ENCODE measurements at places on chromosomes 16 and 17.

DNA sequence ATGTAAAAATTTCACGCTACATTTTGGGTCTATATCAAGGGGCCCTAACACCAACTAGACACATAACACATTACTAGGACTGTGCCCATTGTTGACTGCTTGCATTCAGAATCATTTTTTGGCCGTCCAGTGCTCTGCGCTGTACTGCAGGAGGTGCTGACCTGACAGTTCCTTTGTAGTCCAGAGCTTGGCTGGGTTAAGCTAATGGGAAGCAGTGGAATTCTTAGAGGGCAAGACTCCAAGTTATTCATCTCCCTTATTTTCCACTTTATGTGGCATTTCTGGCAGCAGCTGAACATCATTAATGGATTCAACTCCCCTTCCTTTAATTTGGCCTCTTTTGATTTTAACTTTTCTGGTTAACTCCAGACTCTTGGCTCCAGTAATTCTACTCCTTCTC, 351.7 kb downstream of the CDH8 start:
- DNase-seq, result no peak

GRCh38 chr17:8189041-8189710, 804 bp downstream of the BORCS6 start:
- no peak for DNase-seq

DNA sequence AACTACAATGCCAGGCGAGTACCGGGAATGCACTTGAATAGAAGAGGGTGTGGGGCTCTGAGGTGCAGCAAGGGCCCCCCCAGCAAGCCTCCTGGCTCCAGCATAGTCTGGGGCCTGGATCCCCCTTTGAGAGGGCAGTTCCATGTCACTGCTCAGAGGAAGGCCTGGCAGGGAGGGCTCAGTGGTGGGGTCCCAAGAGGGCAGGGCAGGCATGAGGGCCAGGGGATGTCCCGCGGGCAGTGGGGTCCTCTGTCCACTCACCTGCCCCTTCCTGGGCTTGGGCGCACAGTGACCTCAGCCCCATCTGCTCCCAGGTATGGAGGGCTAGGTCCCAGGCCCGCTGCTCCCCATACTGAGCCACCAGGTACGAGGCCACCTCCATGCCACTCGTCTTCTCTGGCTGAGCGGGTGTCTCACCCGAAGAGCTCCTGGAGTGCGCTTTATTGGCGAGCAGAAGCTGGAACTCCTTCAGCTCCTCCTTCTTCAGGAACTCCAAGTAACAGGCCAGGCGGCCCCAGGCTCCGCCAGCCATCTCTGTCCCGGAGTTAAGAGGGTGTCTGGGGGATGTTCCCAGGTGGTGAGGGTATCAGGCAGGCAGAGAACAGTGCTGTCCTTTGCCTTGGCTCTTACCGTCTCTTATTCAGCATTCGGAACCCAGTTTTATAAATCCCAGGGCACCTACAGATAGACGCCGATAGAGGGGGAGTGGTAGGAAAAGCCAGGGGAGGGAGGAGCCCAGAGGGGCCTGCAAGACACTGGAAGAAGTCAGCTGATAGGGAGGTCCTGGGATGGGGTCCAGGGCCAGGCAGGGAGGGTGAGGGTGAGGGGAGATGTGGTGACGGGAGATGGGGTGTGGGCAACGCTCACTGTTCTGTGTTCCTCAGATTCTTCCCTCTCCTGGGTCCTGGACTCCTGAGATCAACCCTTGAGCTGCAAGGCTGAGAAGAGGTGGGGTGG, 605 bp downstream of the NLRP1 start:
- no peak for DNase-seq

GRCh38 chr17:28807925-28808634, 34.5 kb downstream of the FAM222B start:
- peak; percentile 67 for DNase-seq

GRCh38 chr17:75830164-75831031, 13.8 kb downstream of the UNC13D start:
- DNase-seq, result no peak

- no peak for DNase-seq
Observed at GRCh38 chr16:72112452-72112792, 18.8 kb downstream of the DHX38 start.

DNA sequence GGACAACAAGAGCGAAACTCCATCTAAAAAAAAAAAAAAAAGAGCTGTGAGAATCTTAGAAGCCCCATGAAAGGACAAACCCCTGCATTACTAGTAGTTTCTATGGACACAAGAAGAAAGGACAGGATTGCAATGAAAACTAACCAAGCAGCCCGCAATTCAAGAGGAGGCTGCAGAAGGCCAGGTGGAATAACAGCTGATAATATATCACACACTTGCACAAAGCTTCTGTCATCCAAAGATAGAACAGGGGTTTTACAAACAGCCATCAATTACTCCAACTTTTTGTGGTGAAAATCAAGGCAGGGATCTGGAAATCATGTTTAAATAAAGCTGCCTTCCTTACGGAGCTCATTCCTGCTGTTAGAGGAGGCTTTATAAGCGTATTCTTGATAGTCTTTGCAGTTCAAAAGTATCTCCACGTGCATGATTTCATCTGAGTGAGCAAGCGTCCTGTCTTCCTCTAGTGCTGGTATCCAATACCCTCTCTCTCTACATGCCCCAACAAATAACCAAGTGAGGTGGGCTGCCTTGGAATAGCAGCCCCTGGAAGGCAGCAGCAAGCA, 23.1 kb upstream of the TMEM94 start:
- DNase-seq, result no peak

- no peak for DNase-seq
Observed at GRCh38 chr17:16880843-16881230, 91.1 kb downstream of the TNFRSF13B start.

GRCh38 chr17:28537219-28537610, 15.2 kb downstream of the UNC119 start:
- no peak for DNase-seq

DNA sequence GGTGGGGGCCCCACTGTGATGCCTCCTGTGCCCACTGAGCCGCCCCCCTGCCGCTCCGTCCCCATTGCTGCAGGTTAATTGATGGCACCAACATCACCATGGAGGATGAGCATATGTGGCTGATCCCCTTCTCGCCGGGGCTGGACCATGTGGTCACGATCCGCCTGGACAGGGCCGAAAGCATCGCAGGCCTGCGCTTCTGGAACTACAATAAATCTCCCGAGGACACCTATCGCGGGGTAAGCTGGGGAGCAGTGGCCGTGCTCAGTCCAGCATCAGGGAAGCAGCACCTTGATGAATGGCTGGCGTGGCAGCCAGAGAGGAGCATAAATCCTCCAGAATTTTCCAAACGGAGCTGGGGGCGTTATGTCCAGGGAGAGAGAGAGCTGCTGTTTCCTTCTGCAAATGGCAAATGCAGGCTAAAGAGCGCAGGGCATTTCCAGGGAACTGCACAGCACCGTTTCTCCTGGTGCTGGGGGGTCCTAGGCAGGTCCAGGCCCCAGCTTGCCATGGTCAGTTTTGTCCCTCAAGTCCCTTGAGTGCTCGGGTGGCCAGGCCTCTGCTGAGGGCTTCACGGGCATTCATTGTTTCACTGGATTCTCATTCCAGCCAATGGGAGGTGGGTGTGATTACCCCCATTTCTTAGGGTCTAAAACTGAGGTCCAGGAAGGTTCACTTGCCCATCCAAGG, 216.4 kb downstream of the KATNIP start:
- DNase-seq, result no peak

DNA sequence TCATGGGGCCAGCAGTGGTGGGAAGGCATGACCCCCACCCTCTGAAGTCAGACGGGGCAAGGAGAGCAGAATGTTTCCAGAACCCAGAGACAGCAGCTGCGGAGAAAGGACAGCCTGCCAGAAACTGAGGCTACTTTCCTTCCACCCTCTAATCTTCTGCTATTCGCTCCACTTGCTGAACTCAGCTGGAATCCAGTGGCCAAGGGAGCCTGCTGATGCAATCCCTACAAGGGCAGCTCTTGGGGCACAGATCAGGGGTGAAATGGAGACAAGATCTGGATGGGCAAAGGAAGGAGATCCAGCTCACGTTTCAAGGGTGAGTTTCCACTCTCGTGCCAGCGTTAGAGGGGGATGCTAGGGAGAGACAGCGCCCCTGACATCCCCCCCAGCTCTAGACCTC, 479.1 kb downstream of the SLC39A11 start:
- peak; percentile 77 for DNase-seq

- DNase-seq, result no peak
Observed at GRCh38 chr16:58461056-58461455, 38.9 kb upstream of the NDRG4 start.

DNA sequence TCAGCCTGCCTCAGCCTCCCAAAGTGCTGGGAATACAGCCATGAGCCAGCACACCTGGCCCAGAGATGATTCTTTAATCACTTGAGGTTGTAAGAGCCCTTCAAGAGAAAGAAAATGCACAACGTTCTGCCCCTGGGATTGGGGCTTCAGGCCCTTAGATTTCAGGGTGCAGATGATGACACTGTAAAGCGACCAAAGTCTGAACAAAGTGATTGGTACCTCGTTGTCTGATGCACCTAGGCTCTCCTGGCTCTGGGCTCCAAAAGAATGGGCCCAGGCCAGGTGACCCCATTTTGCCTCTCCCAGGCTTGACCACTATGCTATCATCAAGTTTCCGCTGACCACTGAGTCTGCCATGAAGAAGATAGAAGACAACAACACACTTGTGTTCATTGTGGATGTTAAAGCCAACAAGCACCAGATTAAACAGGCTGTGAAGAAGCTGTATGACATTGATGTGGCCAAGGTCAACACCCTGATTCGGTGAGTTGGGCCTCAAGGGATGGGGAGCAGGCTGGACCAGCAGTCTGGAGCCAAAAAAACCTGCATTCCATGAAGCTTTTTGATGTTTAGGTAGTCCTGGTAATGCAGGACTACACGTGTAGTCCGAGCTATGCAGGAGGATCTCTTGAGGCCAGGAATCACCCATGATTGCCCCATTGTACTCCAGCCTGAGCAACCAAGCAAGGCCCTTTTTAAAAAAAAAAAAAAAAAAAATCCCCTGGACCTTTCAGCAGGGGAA, 2.8 kb downstream of the RPL23A start:
- DNase-seq, result no peak

- no peak for DNase-seq
Observed at GRCh38 chr16:11271610-11272009, 1.8 kb downstream of the PRM3 start.

GRCh38 chr17:38361694-38362465, 10.2 kb downstream of the SOCS7 start:
- no peak for DNase-seq

All from MG63 (cell line).